Astrocyte (in vitro differentiated cells and primary cell): ENCODE measurements at places on chromosomes 7 and 10.
A peak's percentile ranks its signal among the peaks of the same experiment; 100 is the strongest.

GRCh38 chr7:128783143-128783861, 7.7 kb upstream of the OPN1SW start:
- peak; percentile 63 for DNase-seq

DNA sequence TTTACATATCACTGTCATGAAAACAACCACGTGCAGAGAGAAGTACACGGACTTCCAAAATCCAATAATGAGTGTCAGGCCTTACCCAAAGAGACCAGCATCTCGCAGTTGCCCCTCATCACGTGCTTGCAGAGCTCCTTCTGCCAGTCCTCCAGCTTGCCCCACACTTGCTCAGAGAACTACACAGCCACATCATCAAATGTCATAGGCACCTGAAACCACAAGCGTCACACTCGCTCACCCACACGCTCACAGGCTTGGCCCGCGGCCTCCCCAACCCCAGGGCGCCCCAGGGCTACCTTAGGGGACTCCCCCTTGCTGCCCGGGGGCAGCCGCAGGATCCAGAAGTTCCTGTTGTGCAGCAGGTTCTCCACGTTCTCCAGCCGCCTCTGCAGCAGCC, 123.4 kb upstream of the ZNF746 start:
- no peak for DNase-seq

DNA sequence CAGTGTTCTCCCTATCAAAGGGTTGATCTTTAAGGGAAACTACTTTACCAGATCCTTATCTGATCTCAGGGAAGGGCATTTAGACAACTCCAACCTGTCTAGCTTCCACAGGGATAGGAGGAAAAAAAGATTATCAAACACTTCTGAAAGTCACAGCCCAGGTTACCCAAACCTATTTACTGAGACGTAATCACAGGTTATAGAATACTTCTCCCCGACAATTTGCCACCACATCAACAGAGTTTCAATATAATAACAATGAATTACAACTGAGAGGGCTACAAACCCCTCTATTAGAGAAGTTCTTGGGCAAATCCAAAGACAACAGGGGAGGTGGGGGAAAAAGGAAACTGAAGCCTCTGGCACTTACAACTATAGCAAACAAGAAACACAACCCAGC, 26.3 kb downstream of the CFAP70 start:
- no peak for DNase-seq

DNA sequence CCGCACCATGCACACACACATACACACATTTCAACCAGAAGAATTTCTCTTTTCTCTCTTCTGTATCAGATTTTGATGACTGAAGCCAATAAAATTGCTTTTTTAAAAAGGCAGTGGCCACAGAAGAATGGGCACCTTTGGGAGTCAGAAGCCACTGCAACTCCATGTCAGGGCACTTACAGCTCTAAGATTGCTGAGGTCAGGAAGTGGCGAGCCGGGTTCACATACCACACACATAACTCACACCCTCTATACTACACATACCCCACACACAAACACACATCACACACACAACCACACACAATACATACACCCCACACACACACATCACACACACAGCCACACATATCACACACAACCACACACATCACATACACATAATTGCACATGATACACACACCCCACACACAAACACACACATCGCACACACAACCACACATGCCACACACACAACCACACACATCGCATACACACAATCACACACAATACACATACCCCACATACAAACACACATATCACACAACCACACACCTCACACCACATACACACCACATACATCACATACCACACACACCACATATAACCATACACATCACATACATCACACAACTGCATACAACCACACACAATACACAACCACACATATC, 31.2 kb downstream of the GPRIN2 start:
- peak; percentile 94 for DNase-seq

GRCh38 chr10:93894516-93895378, 969 bp downstream of the SLC35G1 start:
- no peak for DNase-seq

DNA sequence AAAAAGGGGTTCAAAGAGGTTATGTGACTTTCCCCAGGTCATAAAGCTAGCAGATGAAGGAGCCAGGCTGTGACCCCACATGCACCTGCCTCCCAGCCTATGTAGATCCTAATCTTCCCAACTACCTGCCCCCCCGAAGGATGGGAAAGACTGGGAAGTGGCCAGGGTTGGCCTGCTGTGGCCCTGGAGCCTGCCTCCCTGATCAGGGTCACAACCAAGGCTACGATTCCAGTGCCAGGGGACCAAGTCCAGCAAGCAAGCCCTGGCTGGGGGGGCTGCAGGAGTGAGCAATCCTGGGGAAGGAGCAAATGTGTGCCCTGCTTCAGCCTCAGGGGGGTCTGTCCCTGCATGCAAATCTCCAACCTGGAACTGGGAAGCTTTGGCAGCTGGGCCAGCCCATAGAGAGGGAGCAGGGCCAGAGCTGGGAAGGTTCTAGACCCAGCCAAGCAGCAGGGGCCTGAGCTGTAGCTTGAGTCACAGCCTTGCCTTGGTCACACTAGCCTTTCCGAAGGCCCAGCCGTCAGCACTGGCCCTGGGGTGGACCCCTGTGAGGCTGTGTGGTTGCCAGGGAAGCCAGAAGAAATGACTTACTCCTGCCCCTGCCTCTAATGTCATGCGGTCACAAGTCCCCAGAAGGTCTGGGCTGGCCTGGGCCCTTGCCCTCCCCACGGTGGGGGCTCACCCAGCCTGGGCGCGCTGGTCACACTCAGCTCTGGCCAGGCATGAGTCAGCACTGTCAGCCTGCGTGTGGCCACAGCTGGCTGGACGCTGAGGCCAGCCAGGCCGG, 96.4 kb upstream of the ZMIZ1 start:
- peak; percentile 83 for DNase-seq

DNA sequence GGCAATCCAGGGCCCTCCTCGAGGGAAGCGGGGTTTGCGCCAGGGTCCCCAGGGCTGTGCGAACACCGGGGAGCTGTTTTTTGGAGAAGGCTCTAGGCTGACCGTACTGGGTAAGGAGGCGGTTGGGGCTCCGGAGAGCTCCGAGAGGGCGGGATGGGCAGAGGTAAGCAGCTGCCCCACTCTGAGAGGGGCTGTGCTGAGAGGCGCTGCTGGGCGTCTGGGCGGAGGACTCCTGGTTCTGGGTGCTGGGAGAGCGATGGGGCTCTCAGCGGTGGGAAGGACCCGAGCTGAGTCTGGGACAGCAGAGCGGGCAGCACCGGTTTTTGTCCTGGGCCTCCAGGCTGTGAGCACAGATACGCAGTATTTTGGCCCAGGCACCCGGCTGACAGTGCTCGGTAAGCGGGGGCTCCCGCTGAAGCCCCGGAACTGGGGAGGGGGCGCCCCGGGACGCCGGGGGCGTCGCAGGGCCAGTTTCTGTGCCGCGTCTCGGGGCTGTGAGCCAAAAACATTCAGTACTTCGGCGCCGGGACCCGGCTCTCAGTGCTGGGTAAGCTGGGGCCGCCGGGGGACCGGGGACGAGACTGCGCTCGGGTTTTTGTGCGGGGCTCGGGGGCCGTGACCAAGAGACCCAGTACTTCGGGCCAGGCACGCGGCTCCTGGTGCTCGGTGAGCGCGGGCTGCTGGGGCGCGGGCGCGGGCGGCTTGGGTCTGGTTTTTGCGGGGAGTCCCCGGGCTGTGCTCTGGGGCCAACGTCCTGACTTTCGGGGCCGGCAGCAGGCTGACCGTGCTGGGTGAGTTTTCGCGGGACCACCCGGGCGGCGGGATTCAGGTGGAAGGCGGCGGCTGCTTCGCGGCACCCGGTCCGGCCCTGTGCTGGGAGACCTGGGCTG, 26.0 kb downstream of the PRSS2 start:
- DNase-seq, result no peak

GRCh38 chr10:132241086-132241485, 54.3 kb downstream of the DPYSL4 start:
- no peak for DNase-seq

- peak; percentile 65 for DNase-seq
These were observed 64.4 kb downstream of the BPGM start for GRCh38 chr7:134710854-134711624.

DNA sequence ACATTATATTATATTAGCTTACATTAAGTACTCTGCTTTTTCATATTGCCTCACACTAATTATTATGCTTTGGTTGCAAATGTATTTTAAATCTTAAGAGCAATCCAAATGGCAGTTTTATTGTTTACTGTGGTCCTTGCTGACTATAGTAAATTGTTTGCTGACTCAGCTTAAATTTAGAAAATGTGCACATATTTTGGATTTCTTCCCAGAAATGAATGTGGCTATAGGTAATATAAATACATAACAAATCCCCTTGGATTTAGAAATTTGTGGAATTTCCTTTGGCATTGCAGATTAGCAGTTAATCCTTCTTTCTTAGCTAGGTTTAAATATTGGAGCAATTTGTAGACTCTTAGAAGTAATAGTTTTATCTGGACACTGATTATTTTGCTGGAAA, 565.8 kb downstream of the NRG3 start:
- DNase-seq, result no peak
